ENCODE measurements at places on chromosomes 3 and 15.

GRCh38 chr15:52649686-52650085 lies 29.5 kb downstream of the ATOSA start:
- no peaks in the 10 kb centered on the region for H3K4me1 ChIP-seq
- no peak for DNase-seq
- no peak overlapping the region for H3K4me3 ChIP-seq
- H3K27me3 ChIP-seq: no peaks in the 10 kb centered on the region
- H3K27ac ChIP-seq: no peak overlapping the region
- H3K36me3 ChIP-seq: no peaks in the 10 kb centered on the region

DNA sequence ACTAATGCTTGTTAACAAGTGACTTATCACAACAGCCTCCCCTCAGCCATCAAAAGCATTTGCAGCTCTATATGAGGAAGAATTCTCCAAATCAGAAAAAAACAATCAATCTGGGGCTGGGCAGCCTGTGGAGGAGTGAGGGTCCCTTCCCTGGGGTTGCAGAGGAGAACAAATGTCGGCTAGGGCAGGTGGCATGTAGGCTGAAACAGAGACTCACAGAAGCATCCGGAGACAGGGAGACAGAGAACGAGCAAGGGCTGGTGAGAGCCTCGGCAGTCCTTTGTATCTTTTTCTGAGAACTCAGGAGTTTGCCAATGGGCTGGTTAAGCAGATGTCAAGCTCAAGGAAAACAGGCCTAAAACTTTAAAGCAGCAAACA lies 15.8 kb downstream of the ITGA11 start:
- DNase-seq: no peak
- no peak overlapping the region for H3K4me3 ChIP-seq
- H3K36me3 ChIP-seq: no peaks in the 10 kb centered on the region

DNA sequence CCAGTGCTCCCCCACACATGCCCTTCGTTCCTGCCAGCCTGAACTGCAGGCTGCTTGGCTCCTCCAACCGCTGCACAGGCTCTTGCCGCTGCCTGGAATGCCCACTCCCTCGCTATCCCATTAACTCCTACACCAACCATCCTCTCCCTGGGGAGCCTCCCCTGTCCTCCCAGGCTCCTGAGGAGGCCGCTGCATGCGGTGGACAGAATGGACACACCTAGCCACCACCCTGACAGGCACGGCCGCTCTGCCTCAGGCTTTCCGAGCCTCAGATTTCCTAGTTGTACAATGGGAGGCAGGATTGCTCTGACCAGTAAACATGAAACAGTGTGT lies 2.3 kb downstream of the PLXNB1 start:
- H3K27me3 ChIP-seq: no peaks in the 10 kb centered on the region
- H3K4me3 ChIP-seq: no peak overlapping the region
- peaks cover 3% of the 10 kb centered on the region for H3K36me3 ChIP-seq
- H3K27ac ChIP-seq: no peak overlapping the region

GRCh38 chr3:45178183-45179023 lies 32.2 kb upstream of the CDCP1 start:
- H3K4me1 ChIP-seq: no peaks in the 10 kb centered on the region
- no peak for DNase-seq
- no peaks in the 10 kb centered on the region for H3K36me3 ChIP-seq
- H3K27me3 ChIP-seq: no peaks in the 10 kb centered on the region

GRCh38 chr3:28348629-28349468 lies at the start of the genes AZI2 and ZCWPW2:
Gene AZI2 (minus strand): TSS chr3:28348824. CDS start chr3:28340617, 8,207 bp downstream.
Gene ZCWPW2 (plus strand): TSS chr3:28348721. CDS start chr3:28413069, 64,348 bp downstream.
- H3K27me3 ChIP-seq: no peaks in the 10 kb centered on the region
- DNase-seq: peak; percentile 93
- peak within 1 kb of the TSS; percentile 93 for H3K4me3 ChIP-seq
- no peaks in the 10 kb centered on the region for H3K36me3 ChIP-seq

DNA sequence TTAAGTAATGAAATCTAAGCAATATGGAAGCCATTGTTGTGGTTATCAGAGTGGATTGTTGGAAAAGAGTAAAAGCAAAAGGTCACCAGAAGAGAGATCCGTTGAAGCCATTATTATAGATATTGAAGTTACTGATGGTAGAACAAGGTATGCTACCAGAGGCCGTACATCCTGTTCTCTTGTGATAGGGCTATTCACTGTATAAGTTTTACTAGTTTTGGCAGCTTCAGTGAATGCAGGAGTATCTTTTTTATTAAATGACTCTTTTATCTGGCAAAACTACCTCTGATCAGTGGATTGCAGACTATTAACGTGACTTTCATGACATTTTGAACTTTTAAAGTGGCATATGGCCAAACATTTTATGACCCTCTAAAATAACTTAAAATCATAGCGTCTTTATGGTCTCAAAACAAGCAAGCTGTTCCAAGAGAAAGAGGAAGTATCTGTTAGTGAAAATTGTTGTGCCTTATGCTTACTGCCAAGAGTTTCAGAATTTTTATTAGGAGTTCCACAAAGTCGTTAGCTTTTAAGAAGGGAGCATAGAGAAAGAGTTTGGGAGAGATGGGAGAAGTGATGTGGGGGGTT lies 102.9 kb downstream of the LRRC49 start:
- H3K36me3 ChIP-seq: no peaks in the 10 kb centered on the region
- no peaks in the 10 kb centered on the region for H3K27me3 ChIP-seq
- H3K4me1 ChIP-seq: no peaks in the 10 kb centered on the region
- H3K4me3 ChIP-seq: no peak overlapping the region
- no peak for DNase-seq

DNA sequence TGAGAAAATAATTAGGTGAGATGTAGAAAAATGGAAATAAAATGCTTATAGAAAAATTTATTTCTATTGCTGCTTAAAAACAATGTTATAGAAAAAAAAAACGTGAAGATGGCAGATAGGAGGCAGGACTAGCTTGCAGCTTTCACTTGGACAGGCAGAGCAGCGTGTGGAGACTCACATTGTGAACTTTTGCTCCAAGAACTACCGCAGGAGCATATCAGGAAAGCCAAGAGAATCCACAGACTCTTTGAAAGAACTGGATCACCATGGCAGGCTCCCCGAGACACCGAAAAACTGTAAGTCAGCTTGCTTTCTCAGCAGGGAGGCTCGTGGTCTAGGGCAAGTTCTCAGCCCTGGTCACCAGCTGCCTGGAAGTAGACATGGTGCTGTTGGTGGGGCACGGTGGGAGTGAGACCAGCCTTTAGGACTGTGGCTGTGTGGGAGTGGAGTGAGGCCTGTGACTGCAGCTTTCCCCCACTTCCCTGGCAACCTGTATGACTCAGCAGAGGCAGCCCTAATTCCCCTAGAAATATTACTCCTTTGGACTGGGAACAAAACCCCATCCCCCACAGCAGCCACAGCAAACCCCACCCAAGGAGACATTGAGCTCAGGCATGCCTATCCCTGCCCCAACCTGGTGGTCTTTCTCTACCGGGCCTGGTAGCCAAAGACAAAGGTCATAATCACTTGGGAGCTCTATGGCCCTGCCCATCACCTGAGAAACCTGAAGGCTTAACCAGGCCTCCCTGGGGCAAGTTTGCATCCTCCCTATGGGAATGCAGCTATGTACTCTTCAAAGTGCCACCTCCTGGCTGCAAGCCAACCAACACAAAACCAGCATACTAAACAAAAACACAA lies 22.8 kb downstream of the STRIT1 start:
- no peaks in the 10 kb centered on the region for H3K36me3 ChIP-seq
- H3K4me1 ChIP-seq: no peaks in the 10 kb centered on the region
- no peaks in the 10 kb centered on the region for H3K27me3 ChIP-seq
- H3K4me3 ChIP-seq: no peak overlapping the region
- H3K27ac ChIP-seq: no peak overlapping the region

- H3K4me1 ChIP-seq: peaks cover 29% of the 10 kb centered on the region
- peak; percentile 28 for DNase-seq
- H3K27ac ChIP-seq: peak overlapping the region; percentile 52
- H3K36me3 ChIP-seq: no peaks in the 10 kb centered on the region
- H3K4me3 ChIP-seq: peak overlapping the region; percentile 4
- no peaks in the 10 kb centered on the region for H3K27me3 ChIP-seq
Measured at GRCh38 chr3:109806929-109807328, 469.6 kb upstream of the DPPA4 start.

DNA sequence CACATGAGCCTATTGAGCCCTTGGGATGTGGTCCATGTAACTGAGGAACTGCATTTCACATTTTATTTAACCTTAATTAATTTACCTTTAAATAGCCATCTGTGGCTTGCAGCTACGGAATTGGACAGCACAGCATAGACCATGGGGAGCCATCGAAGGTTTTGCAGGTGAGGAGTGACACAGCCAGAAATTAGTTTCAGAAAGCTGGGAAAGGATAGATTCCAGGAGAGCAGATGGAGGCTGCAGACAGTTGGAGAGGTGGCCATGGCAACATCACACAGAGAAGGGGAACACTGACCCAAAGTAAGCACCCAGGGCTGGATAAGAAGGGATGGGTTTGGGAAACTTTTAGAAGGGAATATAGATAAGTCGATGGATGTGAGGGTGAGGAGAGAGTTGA lies 100.1 kb upstream of the SLC6A11 start:
- no peaks in the 10 kb centered on the region for H3K36me3 ChIP-seq
- no peak for DNase-seq
- no peak overlapping the region for H3K27ac ChIP-seq

DNA sequence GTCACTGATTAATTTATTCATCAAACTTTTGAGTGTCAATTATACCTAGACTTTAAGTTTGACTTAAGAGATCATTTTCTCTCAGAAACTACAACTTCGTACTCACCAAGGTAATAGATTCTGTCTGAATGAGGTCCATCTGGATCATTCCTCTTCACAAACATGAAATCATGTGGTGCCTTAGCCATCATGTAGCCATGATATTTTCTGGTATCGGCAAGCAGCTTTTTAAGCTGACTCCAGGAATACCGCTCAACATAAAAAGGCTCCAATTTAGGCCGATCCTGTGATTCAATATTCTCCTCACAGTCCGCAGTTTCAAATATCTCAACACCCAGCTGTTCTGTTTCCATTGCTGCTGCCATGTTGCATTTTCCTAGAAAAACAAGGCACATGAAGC lies 5.3 kb downstream of the DPP8 start:
- peaks cover 22% of the 10 kb centered on the region for H3K4me1 ChIP-seq
- H3K4me3 ChIP-seq: no peak overlapping the region

GRCh38 chr3:153633407-153633806 lies 471.4 kb downstream of the RAP2B start:
- H3K36me3 ChIP-seq: no peaks in the 10 kb centered on the region
- H3K27me3 ChIP-seq: no peaks in the 10 kb centered on the region
- H3K27ac ChIP-seq: no peak overlapping the region

- DNase-seq: no peak
- H3K36me3 ChIP-seq: peaks cover 5% of the 10 kb centered on the region
- no peaks in the 10 kb centered on the region for H3K4me1 ChIP-seq
- no peaks in the 10 kb centered on the region for H3K27me3 ChIP-seq
- no peak overlapping the region for H3K27ac ChIP-seq
Measured at GRCh38 chr3:33032938-33033337, 64.0 kb downstream of the GLB1 start.

GRCh38 chr3:129934234-129935123 lies 40.0 kb upstream of the TRH start:
- no peaks in the 10 kb centered on the region for H3K27me3 ChIP-seq
- DNase-seq: peak; percentile 46
- no peaks in the 10 kb centered on the region for H3K36me3 ChIP-seq
- no peak overlapping the region for H3K27ac ChIP-seq
- no peaks in the 10 kb centered on the region for H3K4me1 ChIP-seq

DNA sequence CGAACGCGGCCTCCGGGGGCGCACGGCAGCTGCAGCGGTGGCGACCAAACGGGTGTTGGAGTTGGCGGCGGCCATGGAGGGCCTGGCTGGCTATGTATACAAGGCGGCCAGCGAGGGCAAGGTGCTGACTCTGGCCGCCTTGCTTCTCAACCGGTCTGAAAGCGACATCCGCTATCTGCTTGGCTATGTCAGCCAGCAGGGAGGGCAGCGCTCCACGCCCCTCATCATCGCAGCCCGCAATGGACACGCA lies 725 bp downstream of the FEM1B start:
- no peak for DNase-seq
- H3K27ac ChIP-seq: peak overlapping the region; percentile 90
- H3K36me3 ChIP-seq: no peaks in the 10 kb centered on the region
- peaks cover 33% of the 10 kb centered on the region for H3K4me1 ChIP-seq
- no peaks in the 10 kb centered on the region for H3K27me3 ChIP-seq
- H3K4me3 ChIP-seq: peak overlapping the region; percentile 92

DNA sequence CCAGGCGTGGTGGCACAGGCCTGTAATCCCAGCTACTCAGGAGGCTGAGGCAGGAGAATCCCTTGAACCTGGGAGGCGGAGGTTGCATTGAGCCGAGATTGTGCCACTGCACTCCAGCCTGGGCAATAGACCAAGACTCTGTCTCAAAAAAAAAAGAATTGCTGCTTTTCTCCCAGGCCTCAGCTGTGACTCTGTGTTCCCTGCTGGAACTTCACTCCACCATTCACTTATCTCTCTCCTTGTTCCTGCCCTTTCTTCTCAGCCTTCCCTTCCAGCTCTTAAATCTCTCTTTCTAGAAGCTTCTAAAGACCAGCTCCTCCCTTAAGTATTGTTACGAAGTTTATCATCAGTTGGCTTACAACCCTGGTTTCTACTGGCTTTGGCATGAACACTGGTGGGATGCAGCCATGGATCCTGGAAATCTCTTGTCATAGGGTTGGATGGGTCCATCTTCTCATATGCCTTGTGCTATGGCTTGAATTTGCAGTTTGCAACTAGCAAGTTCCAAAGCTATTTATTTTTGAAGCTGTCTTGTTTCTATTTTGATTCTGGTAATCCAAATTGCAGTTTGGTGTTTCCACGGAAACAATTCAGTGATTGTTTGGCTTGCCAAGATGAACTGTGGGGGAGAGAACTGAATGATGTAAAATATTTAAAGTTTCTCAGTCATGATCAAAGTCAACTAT lies 10.5 kb downstream of the C3orf62 start:
- no peak overlapping the region for H3K4me3 ChIP-seq
- no peak for DNase-seq
- H3K4me1 ChIP-seq: no peaks in the 10 kb centered on the region
- no peaks in the 10 kb centered on the region for H3K27me3 ChIP-seq

- peak; percentile 58 for DNase-seq
- no peaks in the 10 kb centered on the region for H3K36me3 ChIP-seq
- H3K27me3 ChIP-seq: no peaks in the 10 kb centered on the region
- H3K27ac ChIP-seq: peak overlapping the region; percentile 45
- peak overlapping the region; percentile 2 for H3K4me3 ChIP-seq
Measured at GRCh38 chr3:169865176-169865767, 4.5 kb downstream of the LRRC31 start.

GRCh38 chr15:52236013-52236412 lies 44.8 kb upstream of the GNB5 start:
- H3K27ac ChIP-seq: no peak overlapping the region
- H3K27me3 ChIP-seq: no peaks in the 10 kb centered on the region
- no peaks in the 10 kb centered on the region for H3K4me1 ChIP-seq
- DNase-seq: no peak
- no peaks in the 10 kb centered on the region for H3K36me3 ChIP-seq

GRCh38 chr15:57382215-57382614 lies 5.9 kb downstream of the CGNL1 start:
- peaks cover 5% of the 10 kb centered on the region for H3K27me3 ChIP-seq
- H3K4me3 ChIP-seq: no peak overlapping the region
- H3K27ac ChIP-seq: no peak overlapping the region
- H3K4me1 ChIP-seq: no peaks in the 10 kb centered on the region
- DNase-seq: no peak
- no peaks in the 10 kb centered on the region for H3K36me3 ChIP-seq

DNA sequence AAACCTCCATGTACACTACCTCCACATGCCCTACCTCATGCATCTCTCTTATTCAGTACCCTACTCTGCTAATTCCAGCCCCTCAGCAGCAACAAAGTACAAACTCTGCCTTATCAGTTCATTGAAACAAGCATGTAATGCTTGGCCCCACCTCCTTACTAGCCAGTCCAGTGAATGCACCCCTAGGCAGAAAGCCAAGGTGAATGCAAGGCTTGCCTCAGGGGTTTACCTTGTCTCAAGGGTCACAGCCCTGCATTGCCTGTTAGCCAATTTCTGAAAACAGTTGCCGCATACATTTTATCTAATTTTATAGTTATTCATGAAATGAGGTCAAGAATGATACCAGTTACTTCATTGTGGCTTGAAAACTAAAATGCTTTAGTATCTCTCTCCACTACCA lies 576.4 kb downstream of the FHIT start:
- no peak for DNase-seq
- no peaks in the 10 kb centered on the region for H3K36me3 ChIP-seq
- no peak overlapping the region for H3K27ac ChIP-seq
- no peaks in the 10 kb centered on the region for H3K27me3 ChIP-seq
